HCEC 1CT (cell line): ENCODE measurements at places on chromosomes 1 and 21.

DNA sequence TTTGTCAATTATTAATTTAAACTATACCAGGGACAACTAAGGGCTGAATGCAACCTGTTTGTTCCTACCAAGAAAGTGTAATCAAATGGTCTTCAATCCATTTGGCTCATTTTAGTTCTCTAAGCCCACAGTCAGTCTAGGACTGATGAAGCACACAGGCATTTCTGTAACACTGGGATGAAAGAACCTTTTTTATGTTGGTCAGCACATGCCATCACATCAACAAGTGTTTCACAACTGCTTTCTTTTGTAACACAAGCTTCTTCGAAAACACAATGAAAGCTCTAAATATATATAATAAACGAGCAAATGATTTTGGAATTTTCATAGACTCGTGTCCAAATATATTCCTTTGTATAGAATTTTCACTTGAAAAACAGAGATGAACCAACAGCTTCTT lies 28.8 kb downstream of the HEATR1 start:
- DNase-seq, result peak; percentile 43

GRCh38 chr1:239368436-239369109 lies 17.8 kb upstream of the CHRM3 start:
- DNase-seq, result no peak

GRCh38 chr1:188302746-188303145 lies 1474.0 kb downstream of the PLA2G4A start:
- no peak for DNase-seq

DNA sequence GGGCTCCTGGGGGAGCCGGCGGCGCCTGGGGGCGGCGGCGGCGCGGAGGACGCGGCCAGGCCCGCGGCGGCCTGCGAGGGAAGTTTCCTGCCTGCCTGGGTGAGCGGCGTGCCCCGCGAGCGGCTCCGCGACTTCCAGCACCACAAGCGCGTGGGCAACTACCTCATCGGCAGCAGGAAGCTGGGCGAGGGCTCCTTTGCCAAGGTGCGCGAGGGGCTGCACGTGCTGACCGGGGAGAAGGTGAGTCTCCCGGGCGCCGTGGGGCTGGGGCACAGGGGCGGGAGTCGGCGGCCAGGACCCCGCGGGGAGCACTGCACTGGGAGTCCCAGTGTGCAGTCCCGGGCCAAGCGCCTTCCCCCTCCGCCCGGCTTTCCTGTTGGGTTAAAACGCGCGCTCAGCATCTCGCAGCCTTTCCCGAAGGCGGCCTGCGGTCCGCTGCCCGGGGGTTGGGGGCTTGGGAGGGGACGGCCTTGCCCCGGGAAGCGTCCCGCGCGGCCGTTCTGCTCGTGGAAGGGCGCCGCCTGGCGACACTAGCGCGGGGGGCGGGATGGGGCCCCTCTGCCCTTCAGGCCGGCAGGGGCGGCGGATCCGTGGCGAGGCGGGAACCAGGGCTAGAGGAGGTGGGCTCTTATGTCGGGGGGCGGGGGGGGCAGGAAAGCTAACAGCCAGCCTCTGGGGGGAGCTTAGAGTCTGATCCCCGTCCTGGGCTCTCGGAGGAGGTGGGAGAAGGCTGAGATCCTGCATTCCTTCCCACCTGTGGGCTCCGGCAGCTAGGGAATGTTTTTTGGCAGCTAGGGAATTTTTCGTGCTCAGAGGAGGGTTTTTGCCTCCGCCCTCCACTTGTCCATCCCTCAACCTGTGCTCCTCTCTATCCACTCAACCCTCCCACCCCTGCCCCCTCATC lies 1.1 kb downstream of the HUNK start:
- no peak for DNase-seq

DNA sequence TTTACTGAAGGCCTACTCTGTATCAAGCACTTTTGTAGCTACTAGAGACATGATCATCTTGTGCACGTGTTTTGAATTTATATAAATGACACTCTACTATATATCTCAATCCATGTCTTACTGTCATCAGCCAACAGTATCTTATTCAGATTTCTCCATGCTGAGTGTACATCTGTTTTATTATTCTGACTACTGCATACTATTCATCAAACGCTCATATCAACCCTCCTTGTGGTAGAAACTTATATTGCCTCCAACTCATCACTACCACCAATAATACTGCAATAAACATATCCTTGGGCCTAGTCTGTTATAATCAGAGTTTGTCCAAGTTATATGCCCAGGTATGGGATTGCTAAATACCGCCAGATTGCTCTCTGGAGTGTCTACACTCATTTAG lies 81.6 kb upstream of the IRF2BP2 start:
- peak; percentile 35 for DNase-seq

GRCh38 chr1:236018885-236019453 lies 45.9 kb downstream of the NID1 start:
- peak; percentile 37 for DNase-seq

GRCh38 chr1:230081751-230082150 lies 14.7 kb downstream of the GALNT2 start:
- no peak for DNase-seq

GRCh38 chr1:54289712-54290233 lies 89.8 kb downstream of the MRPL37 start:
- DNase-seq, result no peak

GRCh38 chr1:1430992-1431844 lies 4.3 kb upstream of the VWA1 start:
- no peak for DNase-seq

DNA sequence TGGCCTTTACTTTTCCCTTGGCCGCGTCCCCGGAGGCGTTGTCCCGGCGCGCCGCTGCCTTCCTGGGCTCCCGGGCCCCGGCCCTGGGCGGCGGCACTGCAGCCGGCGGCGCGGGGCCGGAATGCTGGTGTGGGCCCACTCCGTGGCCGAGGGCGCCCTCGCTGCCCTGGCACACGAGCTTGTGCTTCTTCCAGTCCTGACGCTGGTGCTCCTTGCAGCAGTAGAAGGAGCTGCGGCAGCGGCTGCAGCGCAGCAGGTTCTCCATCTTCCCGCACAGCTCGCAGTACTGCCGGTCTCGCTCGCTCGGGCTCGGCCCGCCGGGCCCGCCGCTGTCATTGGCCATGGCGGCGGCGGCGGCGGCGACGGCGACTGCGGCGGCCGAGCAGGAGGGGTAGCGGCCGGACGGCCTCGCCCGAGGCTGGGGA lies 529 bp downstream of the EGLN1 start:
- DNase-seq, result peak; percentile 34

DNA sequence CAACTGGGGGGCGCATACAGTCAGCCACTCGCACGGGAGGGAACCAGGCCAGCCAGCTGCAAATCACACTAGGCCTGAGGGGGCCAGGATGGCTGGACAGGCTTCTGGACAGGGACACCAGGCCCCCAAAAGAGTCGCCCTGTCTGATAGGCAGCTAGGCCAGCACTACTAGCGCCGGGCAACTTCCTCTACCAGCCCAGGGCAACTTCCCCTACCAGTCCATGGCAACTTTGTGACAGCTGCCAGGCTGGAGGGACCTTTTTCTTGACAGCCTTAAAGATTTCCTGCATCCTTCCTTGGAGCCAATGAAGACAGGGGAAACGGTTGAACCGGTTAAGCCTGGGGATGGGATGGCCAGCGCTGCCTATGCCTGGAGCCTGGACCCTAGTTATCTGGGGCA lies 5.1 kb downstream of the IFFO2 start:
- DNase-seq, result no peak

- DNase-seq, result peak; percentile 30
Observed at GRCh38 chr1:12001249-12001917, 17.9 kb upstream of the MIIP start.

- DNase-seq, result no peak
Observed at GRCh38 chr1:167360120-167360519, 139.4 kb downstream of the POU2F1 start.

DNA sequence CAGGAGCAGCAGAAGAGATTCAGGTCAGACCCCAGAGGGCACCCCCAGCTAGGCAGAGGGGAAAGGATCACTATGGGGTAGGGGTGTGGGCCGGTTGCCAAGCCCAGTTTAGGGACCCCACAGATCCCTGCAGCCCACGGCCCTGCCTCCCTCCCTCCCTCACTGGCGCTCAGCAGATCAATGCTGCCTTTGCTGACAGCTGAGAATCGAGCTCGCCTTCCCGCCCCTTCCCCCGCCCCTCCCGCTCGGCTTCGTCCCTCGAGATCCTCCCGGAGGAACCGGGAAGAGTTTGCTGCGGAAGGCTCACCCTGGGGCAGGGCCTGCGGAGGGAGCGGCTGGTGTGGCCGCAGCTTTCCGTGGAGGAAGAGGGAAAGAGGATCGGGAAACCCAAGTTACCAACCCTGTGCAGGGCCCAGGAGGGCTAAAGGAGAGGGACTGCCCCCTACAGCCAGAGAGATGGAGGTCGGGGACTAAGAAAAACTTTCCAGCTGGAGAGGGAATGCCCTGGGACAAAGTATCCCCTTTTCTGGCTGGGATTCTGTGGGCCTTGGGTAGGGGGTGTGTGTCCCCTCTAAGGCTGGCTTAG lies 1.1 kb upstream of the KCNQ4 start:
- no peak for DNase-seq

DNA sequence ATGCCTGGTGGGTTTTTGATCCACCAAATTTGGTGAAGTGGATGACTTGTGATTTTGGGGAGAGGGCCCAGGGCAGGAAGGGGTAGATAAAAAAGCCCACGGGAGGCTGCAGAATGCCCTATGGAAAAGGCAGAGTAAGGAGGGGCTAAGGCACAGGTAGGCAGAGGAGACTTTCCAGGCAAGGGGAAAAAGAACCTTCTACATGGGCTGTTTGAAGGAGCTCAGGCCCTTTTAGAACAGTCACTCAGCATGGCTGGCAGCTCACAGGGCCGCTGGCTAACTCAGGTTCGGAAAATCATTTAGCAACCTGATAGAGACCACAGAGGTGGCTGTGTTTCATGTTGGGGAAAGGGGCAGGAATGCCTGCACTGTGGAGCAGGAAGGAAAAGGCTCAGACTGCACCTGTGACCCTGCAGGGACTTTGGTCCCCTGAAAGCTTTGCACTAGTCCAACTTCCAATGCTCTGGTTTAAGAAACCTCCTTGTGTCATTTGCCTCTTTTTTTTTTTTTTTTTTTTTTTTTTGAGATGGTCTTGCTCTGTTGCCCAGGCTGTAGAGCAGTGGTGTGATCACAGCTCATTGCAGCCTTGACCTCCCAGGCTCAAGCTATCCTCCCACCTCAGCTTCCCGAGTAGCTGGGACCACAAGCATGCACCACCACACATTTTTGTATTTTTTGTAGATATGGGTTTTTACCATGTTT lies 58.5 kb upstream of the ENAH start:
- DNase-seq, result no peak

GRCh38 chr1:226980122-226980560 lies 40.0 kb downstream of the COQ8A start:
- DNase-seq, result no peak

GRCh38 chr1:69738458-69739250 lies 170.9 kb downstream of the LRRC7 start:
- no peak for DNase-seq

DNA sequence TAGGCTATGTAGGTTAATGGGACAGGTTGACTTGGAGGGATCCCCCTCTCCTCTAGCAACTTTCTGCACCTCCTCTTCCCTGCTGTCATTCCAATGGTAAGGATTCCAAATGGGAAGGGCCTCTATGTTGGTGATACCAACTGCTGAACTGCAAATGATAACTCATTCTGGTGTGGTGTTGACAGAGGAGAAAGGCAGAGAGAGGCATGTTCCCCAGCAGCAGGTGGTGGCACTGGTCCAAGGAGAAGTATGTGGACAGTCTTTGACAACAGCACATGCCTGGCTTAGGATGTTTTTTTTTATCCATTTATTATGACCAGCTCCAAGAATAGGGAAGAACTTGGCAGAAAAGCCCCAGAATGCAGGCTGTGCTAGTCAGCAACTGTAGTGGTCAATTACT lies 19.6 kb upstream of the SPAG17 start:
- DNase-seq, result no peak

DNA sequence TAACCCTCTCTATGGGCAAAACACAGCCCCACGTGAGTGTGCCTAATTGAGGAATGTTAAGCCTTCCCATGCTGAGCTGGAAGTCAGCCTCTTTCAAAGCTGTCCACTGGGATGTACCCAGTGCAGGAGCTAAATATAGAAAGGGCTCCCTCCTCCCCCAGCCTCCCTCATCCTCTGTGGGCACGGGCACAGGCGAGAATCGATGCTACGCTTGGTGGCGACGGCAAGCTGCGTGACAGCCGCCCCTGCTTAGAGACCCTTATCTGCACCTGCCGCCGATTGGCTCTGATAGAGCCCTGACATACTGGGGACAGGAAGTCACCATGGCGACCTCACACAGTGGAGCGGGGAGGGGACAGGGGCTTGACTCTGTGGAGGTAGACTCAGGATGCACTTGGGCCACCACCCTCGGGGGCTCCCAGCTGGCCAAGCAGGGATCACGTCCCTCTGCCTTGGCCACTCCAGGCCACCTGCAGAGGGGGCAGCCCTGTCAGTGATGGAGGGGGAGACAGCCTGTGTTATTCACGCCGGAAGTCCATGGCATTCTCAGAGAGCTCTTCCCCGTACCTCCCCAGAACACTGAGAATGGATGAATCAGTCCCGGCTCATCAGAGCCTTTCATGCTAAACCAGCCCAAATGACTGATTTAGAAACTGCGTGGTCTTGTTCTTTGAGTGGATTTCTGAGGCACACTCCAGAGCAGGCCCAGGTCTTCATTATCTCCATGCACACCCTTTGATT lies 84.8 kb downstream of the KCND3 start:
- DNase-seq, result peak; percentile 4
